Prostate gland (tissue), 2 donors: ENCODE measurements at places on chromosomes 7 and 10.
A peak's percentile ranks its signal among the peaks of the same experiment; 100 is the strongest.

- no peak overlapping the region for H3K27ac ChIP-seq
- no peaks in the 10 kb centered on the region for H3K4me1 ChIP-seq
- no peak overlapping the region for H3K4me3 ChIP-seq
Observed at GRCh38 chr7:137446025-137446424, 102.5 kb upstream of the PTN start.

- DNase-seq = no peak
- H3K36me3 ChIP-seq = no peaks in the 10 kb centered on the region
- no peaks in the 10 kb centered on the region for H3K27me3 ChIP-seq
- no peak overlapping the region for H3K27ac ChIP-seq
Observed at GRCh38 chr10:44424957-44425356, 40.1 kb upstream of the CXCL12 start.

DNA sequence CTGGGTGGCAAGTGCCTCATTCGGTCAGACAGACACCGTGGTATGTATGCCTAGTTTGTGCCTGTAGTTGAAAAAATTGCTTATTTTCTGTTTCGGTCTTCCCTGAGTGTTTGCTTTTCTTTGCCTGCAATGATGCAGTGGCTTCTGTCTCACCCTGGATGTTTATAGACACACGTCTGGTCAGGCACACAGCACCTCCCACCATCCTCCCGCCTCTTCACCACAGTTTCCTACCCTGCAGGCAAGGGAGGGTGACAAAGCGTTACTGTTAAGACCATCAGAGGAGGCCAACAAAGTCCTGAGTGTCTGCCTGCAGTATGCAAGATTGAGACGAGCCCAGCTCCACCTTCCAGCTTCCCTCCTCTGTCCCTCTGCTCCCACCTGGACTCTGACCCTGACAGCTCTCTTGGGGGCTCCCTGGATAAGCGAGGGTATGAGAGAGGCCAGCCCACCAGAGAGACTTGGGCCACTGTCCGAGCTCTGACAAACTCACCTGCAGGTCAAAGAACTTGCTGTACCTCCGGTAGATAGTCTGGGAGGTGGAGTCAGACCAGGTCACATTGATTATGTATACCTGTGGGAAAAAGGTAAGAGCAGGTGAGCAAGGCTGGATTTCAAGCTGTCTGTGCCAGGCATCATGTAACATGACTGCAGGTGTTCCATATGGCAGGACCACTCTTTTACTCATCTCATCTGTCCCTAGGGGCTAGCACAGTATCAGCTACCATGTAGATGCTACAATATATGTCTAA is 54.4 kb downstream of the SH3PXD2A start:
- no peaks in the 10 kb centered on the region for H3K27me3 ChIP-seq
- peak; percentile 46 for DNase-seq
- H3K27ac ChIP-seq = peak overlapping the region; percentile 25
- H3K4me3 ChIP-seq = no peak overlapping the region
- H3K36me3 ChIP-seq = no peaks in the 10 kb centered on the region

GRCh38 chr7:48147078-48147591 is 24.1 kb upstream of the ABCA13 start:
- H3K36me3 ChIP-seq = no peaks in the 10 kb centered on the region
- no peaks in the 10 kb centered on the region for H3K27me3 ChIP-seq
- no peak for DNase-seq
- H3K4me1 ChIP-seq = no peaks in the 10 kb centered on the region
- no peak overlapping the region for H3K27ac ChIP-seq
- H3K4me3 ChIP-seq = no peak overlapping the region
